ENCODE measurements at places on chromosomes 6 and 20.

- DNase-seq: no peak
These were observed 5.2 kb upstream of the FOXO3 start for GRCh38 chr6:108555399-108556052.

DNA sequence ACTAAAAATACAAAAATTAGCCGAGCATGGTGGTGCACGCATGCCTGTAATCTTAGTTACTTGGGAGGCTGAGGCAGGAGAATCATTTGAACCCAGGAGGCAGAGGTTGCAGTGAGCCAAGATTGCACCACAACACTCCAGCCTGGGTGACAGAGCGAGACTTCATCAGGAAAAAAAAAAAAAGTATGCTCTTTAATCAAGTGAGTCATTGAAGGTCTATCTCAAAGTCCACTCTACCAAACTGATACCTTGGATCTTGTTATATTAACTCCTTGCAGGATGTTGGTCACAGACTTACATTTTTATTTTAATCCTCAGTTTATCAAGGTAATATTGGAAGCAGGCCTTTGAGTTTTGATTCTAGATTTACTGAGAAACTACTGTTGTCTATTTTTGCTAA is 348.7 kb downstream of the COL12A1 start:
- no peak for DNase-seq

DNA sequence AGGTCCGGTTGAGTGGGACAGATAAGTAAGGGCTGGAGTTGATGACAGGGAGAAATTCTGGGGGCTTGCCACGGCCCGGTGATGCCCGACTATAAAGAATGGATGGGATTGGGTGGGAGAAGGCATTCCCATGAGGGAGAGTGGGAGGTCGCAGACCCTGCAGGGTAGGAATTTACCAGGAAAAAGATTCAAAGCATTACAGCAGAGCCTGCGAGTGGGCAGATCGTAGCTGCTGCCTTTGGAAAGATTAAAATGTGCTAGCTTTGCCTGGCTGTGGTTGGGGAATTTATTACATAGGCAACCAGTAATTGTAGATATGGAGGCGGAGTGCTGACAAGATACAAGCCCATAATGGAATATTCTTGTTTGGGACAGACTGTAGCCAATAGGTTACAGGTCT is 49.5 kb downstream of the KDM1B start:
- DNase-seq: no peak

DNA sequence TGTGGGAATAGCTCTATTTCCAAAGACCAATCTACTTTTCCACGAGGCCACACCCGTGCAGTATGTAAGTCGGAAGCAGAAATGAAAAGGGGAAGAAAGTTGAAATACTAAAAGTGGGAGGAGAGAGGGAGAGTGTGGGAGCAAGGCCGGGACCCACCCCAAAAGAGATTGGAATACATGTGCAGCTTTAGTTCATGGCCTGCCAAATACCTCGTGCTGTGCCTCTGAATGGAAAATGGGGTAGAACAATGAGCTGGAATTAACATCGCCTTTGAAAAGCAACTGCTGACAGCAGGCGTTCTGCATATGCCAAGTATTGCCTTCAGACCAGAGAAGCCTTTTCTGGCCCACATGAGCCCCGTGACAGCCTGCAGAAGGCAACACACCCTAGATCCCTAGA is 155.6 kb downstream of the CD83 start:
- DNase-seq: no peak

DNA sequence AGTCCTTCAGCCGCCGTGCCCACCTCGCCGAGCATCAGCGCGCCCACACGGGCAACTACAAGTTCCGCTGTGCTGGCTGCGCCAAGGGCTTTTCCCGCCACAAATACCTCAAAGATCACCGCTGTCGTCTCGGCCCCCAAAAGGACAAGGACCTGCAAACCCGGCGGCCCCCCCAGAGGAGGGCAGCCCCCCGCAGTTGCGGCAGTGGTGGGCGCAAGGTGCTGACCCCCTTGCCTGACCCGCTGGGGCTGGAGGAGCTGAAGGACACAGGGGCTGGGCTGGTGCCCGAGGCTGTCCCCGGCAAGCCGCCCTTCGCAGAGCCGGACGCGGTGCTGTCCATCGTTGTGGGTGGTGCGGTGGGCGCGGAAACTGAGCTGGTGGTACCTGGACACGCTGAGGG is 20.1 kb upstream of the CHMP4B start:
- DNase-seq: no peak

GRCh38 chr6:143967706-143968376 is 40.2 kb downstream of the PLAGL1 start:
- no peak for DNase-seq

GRCh38 chr6:34472425-34472824 is 6.5 kb downstream of the PACSIN1 start:
- no peak for DNase-seq

DNA sequence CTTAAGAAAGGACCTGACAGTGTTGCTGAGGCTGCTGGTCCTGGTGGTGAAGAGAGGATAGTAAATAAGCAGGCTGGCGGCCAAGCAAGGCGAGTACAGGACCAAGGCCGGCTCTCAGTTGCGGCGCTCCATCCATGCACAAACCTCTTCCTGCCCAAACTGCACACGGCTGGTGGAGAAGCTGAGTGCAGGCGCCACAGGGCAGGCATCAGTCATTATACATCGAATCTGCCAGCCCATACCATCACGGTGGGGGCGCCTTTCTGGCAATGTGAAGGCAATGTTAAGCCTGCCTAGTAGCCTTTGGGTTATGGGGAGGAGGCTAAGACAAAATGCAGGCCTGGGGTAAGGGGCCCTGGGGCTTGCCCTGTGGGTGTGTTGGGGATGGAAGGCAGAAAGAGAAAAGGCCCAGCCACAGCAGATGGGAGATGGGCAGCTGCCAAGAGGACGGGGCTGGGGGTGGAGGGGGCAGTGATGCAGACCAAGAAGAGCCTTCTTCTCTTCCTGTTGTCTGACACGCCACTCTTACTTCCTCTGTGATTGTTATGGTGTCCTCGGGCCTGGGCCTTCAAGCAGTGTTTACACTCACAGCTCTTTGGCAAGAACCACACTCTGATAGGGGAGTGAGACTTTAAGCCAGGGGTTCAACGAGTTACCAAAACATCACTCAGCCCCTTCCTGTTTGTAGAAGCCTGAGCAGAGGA is 20.3 kb upstream of the KCNK16 start:
- no peak for DNase-seq

DNA sequence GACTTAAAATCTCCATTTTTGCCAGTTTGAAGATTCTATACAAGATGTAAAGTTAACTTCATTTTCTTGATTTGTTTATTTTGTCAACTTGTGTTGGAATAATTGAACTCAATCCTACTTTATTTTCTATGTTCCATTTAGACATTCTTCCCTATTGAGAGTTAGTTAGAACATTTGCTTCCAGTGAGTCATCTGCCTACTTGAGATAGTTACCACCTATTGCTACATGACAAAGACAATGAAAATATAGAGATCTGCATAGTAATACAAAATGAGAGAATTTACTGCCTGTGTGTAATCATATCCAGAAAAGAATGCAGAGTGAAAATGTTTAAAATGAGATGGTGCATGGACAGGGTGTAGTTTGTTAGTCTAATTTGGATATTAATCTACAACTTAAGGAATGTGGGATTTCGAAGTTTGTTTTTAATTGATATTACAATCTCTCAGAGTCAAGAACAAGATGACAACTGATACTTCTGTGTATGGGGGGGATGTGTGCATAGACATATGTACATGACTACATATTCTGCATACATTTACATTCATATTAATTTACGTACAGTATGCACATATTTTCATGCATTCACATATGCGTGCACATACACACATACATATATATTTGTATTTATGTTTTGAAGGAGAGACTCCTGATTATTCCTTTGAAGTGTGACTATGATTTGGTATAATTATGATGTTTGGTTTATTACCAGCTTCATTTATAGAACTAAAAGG is 420.1 kb downstream of the NKAIN2 start:
- DNase-seq: no peak

DNA sequence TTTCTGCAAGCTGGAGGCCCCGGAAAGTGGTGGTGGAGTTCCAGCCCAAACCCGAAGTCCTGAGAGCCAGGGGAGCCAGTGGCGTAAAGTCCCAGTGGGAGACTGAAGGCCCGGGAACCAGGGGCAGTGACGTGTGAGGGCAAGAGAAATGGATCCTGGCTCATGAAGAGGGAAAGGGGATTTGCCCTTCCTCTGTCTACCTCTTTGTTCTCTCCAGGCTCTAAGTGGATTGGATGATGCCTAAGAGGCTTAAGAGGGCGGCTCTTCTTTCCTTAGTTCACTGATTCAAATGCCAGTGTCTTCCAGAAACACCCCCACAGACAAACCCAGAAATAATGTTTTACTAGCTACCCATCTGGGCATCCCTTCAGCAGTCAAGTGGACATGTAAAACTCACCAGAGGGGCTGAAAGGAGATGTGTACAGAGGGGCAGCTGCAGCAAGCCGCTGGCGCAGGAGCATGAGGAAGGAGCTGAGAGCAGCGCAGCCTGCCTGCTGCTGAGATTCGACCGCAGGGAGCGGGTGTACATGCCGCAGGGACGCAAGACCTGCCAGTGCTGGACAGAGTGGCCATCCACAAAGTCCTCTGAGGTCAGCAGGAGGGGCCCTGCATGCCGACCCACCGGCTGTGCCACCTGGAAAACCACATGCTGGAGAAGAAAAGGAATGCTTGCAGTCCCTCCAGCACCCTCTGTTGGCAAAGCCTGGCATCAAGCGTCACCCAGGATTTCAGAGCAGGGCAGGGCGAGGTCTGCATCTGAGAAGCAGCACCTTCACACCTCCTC is 29.5 kb downstream of the CDYL start:
- DNase-seq: peak; percentile 15

DNA sequence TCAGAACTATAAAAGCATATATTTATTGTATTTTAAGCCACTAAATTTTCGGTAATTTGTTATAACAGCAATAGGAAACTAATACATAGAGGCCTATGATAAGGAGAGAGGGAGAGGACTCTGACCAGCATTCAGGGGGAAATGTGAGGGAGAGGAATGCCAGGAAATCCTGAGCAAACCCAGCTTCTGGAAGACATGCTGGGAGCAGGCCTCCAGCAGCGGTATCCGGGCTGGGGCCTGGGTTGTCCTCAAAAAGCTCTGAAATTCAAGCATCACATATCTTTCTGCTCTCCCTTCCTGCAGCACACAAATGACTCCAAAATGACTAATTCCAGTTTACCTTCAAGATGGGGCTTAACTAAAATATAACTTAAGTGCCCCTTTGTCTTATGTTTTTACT is 33.4 kb upstream of the RIMS1 start:
- no peak for DNase-seq

DNA sequence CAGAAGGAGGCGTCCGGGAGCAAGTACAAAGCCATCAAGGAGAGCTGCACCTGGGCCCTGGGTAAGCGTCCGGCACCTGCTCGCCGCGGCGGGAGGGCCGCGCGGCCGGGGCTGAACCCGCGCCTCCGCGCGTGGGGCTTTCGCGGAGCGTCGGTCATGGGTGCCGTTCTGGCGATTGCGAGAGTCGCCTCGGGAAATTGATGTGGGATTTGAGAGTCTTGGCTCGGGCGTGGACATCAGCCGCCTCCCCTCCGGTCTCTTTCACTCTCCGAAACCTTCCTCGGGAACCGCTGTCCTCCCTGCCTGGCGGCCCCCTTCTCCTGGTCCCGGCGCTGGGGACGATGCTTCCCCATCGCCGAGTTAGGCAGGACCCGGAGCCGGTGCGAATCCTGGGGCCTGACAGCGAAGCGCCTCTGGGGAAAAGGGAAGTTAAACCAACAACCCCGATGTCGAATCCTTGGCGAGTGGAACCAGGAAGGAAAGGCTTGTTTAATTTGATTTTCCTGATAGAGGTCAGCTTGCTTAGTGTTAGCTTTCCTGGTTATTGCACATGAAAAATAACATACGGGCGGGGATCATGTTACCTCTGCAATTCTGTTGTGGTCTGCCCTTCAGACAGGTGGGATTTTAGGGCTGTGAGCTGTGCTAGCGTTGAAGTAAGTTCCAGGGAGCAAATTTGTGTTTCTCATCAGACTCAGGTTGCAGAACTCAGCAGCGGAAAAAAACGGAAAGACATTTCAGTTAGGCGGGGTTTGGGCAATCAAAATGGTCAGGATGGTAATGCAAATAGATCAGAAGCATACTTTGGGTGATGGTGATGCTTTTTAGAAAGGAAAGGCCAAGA is 594 bp downstream of the ARFGEF3 start:
- no peak for DNase-seq

- no peak for DNase-seq
These were observed 34.3 kb downstream of the SLC22A23 start for GRCh38 chr6:3422435-3423070.

DNA sequence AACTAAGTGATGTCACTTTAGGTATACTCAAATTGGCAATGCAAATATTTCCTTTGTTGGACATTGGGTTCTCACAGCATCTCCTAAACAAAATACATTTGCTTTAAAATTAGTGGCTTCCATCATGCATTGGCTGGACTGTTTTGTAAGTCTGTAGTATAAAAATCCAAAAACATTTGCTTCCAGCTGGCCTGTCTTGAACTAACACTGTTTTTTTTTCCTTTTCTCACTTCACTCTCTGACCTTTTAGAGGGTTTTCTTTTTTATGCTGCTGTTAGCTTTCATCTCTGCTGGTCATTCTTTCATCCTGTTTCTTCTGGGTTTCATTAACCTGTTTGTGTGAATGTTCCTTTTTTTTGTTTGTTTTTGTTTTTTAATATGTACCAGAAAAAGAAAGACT is 121.7 kb upstream of the MLIP start:
- no peak for DNase-seq

DNA sequence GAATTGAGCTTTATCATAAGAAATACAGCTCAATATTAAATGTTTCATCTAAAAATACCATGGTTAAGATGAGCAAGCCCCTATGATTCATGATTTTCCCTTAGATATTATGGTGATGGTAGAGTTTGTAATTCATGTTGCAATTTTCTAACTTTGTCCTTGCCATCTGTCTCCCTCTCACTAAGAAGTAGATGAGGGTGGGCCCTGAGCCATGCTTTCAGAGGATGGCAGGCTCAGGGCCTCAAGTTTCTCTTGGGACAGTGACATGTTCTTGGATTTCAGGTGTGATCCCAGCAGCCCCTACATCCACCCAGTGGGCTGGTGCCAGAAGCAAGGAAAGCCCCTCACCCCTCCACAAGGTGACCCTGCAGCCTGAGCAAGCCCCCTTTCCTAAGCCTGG is 25.6 kb downstream of the L3MBTL1 start:
- no peak for DNase-seq

DNA sequence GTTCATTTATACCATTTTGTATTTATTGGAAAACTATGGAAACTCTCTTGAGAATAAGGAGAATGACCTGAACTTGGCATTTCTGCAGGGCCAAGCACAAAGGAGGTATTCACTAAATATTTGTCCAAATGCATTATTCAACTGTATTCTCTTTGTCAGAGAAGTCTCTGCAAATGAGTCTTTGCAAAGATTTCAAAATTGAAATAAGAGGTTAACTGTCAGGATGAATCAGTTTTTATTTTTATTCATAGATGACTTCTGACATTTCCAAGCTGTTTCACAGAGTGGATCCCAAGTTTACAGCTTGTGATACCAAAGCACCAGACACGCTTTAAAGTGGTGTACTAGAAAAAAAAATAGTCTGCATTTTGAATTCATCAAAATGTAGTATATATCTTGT is 131.6 kb downstream of the UTRN start:
- DNase-seq: no peak

Measured in effector memory CD8-positive, alpha-beta T cell (primary cell).